ENCODE measurements at places on chromosomes 2 and 18. TPM values are rescaled to one million over a fixed set of nuclear protein-coding genes. Genes with fewer than 3 reads are reported as not detected.

- no peak overlapping the region for H3K27ac ChIP-seq
- H3K4me3 ChIP-seq: no peak overlapping the region
- no peaks in the 10 kb centered on the region for H3K36me3 ChIP-seq
- no peak for DNase-seq
- no peaks in the 10 kb centered on the region for H3K27me3 ChIP-seq
These were observed 24.7 kb upstream of the ARL4C start for GRCh38 chr2:234521536-234521935.

DNA sequence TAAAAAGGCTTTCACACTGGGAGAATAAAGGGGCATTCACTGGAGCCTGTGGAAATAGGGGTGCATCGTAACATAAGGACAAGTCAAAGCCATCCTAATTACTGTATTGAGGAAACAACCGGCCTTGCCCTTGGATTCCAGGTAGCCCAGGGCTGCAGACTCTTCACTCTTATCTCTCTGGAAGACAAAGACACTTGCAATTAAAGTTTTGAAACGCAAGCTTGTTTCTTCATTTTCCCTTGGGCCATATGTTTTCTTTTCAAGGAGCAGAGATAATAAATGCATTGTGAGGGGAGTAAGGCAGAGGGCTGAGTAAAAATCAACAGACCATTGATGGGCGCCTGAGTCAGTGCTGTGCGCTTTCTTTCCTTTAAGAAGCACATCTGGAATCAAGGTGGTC, 11.5 kb downstream of the TNFRSF11A start:
- H3K4me3 ChIP-seq: no peak overlapping the region
- no peak overlapping the region for H3K27ac ChIP-seq
- H3K27me3 ChIP-seq: peaks cover 26% of the 10 kb centered on the region
- DNase-seq: no peak
- no peaks in the 10 kb centered on the region for H3K36me3 ChIP-seq

DNA sequence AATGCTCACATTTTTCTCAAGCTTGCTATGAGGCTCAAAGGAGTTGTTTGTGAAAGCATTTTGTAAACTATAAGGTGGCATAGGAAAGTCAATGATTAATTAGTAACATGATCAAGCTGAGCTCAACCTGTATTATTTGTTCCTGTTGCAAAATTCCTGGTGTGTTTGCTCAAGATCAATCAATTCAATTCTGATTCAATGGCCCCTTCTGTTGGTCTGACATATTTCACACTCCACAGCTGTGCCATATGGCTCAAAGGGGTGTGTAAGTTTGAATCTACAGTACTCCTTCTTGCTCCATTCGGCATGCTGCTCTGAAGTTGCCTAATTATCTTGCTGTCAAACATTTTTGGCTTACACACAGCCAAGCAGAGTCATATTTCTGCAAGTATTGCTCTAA, 341.6 kb upstream of the LRP1B start:
- peaks cover 9% of the 10 kb centered on the region for H3K36me3 ChIP-seq
- no peak overlapping the region for H3K27ac ChIP-seq
- no peak overlapping the region for H3K4me3 ChIP-seq
- H3K27me3 ChIP-seq: no peaks in the 10 kb centered on the region
- no peaks in the 10 kb centered on the region for H3K4me1 ChIP-seq

DNA sequence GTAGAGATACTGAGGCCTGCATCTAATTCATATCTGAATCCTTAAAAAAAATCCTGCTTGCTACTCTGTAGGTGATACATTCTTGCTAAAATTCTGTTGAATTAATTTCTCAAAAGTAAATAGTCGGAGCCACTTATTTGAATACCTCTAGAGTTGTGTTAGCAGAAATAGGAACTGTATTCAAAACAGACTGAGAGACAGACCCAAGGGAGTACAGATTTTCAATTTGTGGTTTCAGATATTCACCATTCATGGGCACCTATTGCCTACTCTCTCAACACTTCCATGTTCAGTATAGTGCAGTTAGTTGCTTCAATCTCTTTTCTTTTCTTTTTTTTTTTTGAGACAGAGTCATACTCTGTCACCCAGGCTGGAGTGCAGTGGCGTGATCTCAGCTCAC, 46.6 kb upstream of the CTLA4 start:
- no peak overlapping the region for H3K4me3 ChIP-seq
- H3K27me3 ChIP-seq: peaks cover 13% of the 10 kb centered on the region
- H3K27ac ChIP-seq: no peak overlapping the region
- no peak for DNase-seq
- peaks cover 40% of the 10 kb centered on the region for H3K4me1 ChIP-seq

DNA sequence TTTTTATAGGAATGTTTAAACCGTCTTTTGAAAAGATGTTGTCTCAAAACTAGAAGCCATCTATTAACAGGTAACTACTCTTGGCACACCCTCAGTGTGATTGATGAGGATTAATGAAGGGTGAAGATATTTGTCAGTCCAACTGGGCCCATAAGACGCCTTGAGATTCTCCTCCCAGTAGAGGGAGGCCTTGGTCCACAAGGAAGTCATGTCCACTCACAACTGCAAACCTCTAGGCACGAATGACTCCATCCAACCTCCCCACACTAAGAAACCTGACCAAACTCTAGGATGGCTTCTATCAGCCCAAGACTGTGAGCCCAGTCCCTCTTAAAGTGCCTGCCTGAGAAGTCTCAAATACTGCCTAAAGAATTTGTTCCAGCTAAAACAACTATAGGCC, 19.2 kb upstream of the GRP start:
- no peak overlapping the region for H3K27ac ChIP-seq
- H3K4me3 ChIP-seq: no peak overlapping the region
- peaks cover 30% of the 10 kb centered on the region for H3K27me3 ChIP-seq
- no peak for DNase-seq
- no peaks in the 10 kb centered on the region for H3K36me3 ChIP-seq

GRCh38 chr2:108297436-108298141, 8.9 kb downstream of the SULT1C2 start:
- no peak overlapping the region for H3K27ac ChIP-seq
- H3K27me3 ChIP-seq: peaks cover 3% of the 10 kb centered on the region
- no peak overlapping the region for H3K4me3 ChIP-seq
- peaks cover 2% of the 10 kb centered on the region for H3K4me1 ChIP-seq
- no peak for DNase-seq

DNA sequence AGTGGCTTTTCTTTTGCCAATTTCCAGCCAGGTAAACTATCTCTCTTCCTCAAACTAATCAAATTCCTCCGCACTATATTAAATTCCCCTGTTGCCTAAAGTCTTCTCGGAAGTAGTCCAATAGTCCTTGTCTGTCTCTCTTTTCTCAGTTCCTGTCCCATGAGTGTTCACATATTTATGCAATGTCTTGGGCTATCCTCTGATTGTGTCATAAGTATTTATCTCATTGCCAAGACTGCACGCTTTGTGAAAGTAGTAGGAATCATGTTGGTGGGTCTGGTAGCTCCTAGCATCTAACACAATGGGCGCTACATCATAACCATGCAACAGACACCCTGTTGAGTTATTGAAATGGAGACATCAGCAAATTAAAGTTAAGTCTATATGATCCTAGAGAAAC, 59.9 kb upstream of the POU3F3 start:
- no peaks in the 10 kb centered on the region for H3K4me1 ChIP-seq
- no peak overlapping the region for H3K4me3 ChIP-seq
- DNase-seq: no peak
- H3K36me3 ChIP-seq: no peaks in the 10 kb centered on the region

DNA sequence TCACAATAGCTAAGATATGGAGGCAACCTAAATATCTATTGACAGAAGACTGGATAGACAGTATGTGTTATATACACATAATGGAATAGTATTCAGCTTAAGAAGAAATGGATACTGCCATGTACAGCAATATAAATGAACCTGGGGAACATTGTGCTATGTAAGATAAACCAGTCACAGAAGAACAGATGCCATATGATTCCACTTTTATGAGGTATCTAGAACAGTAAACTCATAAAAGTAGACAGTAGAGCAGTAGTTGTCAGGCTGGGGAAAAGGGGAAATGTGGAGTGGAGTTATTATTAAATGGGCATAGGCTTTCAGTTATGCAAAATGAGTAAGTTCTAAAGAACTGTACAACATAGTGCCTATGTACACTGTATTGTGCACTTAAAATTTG, 1055.7 kb upstream of the TMEFF2 start:
- H3K27me3 ChIP-seq: no peaks in the 10 kb centered on the region
- no peak overlapping the region for H3K4me3 ChIP-seq
- H3K27ac ChIP-seq: no peak overlapping the region
- no peaks in the 10 kb centered on the region for H3K36me3 ChIP-seq

DNA sequence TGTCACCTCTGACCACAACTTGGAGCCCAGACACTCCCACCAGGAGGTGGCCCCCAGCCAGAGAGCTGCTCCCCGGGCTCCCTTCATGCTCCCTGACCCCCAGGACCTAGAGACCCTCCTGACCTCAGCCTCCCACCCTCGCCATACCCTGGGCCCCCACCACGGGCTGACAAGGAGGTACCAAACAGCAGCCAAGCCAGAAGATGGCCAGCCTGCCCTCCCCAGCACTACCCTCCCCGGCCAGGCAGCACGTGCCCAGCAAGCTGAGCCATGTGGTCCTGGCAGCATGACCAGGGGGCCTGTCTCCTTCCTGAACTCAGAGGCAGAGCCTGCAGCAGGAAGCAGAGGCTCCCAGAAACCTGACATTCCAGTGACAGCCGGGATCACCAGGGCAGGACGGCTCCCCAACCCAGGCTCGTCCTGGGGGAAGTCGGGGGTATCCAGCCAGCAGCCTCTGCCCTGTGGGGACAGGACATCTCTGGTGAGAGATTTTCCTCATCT, 69.4 kb upstream of the GPC1 start:
- no peaks in the 10 kb centered on the region for H3K27me3 ChIP-seq
- no peaks in the 10 kb centered on the region for H3K36me3 ChIP-seq
- no peaks in the 10 kb centered on the region for H3K4me1 ChIP-seq
- no peak overlapping the region for H3K27ac ChIP-seq

DNA sequence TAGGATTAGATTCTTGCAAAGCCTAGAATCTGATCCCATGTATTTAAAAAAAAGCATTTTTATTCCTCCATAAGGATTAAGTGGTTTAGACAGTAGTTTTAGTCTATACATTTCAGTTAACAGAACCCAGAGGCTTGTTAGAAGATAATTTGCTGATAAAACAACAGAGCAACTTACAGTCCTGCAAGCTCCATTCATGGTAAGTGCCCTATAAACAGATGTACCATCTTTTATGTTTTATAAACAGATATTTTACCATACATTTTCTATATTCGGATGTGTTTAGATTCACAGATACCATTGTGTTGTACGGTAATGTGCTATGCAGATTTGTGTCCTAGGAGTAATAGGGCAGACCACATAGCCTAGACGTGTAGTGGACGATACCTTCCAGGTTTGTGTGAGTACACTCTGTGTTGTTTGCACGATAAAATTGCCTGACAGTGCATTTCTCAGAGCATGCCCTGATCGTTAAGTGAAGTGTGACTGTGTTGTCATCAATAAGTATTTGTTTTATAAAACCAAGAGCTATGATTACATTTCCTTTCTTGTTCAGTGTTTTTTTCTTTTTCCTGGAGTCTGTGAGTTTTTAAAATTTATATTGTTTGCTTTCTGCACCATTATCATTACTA, 54.2 kb downstream of the CERS6 start:
- no peak for DNase-seq
- H3K4me1 ChIP-seq: peaks cover 14% of the 10 kb centered on the region
- H3K27me3 ChIP-seq: no peaks in the 10 kb centered on the region
- H3K36me3 ChIP-seq: no peaks in the 10 kb centered on the region
- H3K4me3 ChIP-seq: no peak overlapping the region

DNA sequence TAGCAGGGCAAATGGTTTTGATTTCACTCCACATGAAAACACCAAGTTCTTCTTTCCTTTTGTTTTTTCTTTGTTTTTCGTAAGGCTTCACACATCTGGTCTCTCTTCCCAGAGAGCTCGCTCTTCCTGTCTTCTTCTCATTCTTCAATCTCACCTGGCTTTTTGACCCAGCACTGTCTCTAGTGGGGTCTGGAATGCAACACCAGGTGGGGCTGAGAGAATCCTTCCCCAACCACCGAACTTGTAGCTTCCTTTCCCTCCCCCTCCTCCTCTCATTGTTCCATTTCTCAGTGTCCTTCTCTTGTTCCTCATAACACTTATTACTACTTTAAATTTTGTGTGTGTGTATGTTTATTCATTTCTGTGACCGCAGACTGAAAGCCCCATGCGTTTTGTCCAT, 13.5 kb upstream of the PIEZO2 start:
- H3K4me1 ChIP-seq: no peaks in the 10 kb centered on the region
- H3K27ac ChIP-seq: no peak overlapping the region
- no peak for DNase-seq
- H3K27me3 ChIP-seq: peaks cover 4% of the 10 kb centered on the region
- no peaks in the 10 kb centered on the region for H3K36me3 ChIP-seq

GRCh38 chr2:156918410-156918809, 339.1 kb upstream of the GALNT5 start:
- H3K4me1 ChIP-seq: no peaks in the 10 kb centered on the region
- DNase-seq: no peak
- no peak overlapping the region for H3K4me3 ChIP-seq
- no peaks in the 10 kb centered on the region for H3K36me3 ChIP-seq
- no peak overlapping the region for H3K27ac ChIP-seq
- no peaks in the 10 kb centered on the region for H3K27me3 ChIP-seq

DNA sequence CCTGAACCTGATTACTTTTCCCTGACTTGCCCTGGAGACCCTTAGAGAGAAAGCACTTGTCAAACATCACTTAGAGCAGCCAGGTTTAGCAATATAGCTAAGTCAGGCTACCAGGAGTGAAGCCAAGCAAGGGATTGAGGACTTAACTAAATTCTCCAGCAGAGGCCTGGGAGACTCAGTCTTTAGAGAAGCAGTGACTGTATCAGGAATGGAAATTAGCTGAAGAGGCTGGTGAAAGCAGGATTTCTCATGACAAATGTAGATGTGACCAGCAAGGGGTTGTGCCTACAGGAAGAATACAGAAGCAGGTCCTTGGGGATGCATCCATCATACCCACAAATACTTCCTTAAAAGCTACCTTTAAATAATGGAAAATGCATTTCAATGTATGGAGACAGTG, 368.9 kb upstream of the MEIS1 start:
- no peak for DNase-seq
- no peaks in the 10 kb centered on the region for H3K27me3 ChIP-seq

GRCh38 chr2:119897736-119898395, 115.0 kb upstream of the EPB41L5 start:
- DNase-seq: no peak
- H3K4me3 ChIP-seq: no peak overlapping the region
- peaks cover 10% of the 10 kb centered on the region for H3K4me1 ChIP-seq
- H3K36me3 ChIP-seq: peaks cover 23% of the 10 kb centered on the region
- H3K27me3 ChIP-seq: no peaks in the 10 kb centered on the region

The CFAP65 gene
- total RNA-seq: not detected

The PAX8 gene
- total RNA-seq: 0.64 TPM

The DRC1 gene
- total RNA-seq: not detected

The INSIG2 gene
- total RNA-seq: 21.7 TPM

The ACMSD gene
- total RNA-seq: not detected

The SLC23A3 gene
- total RNA-seq: 2.4 TPM

The RAPGEF4 gene
- not detected for total RNA-seq

The LYPD1 gene
- total RNA-seq: not detected

The SGO2 gene
- 31.0 TPM for total RNA-seq

The PSTPIP2 gene
- total RNA-seq: 29.5 TPM

The VAMP5 gene
- 50.7 TPM for total RNA-seq

The KCNJ3 gene
- total RNA-seq: not detected

The GNLY gene
- total RNA-seq: 903 TPM

The CHPF gene
- 57.5 TPM for total RNA-seq

The DSC2 gene
- not detected for total RNA-seq

All from natural killer cell treated with Interleukin-12 subunit alpha and Interleukin-12 subunit beta and Interleukin-15 and Interleukin-18, amount 100 ng/mL, for 72 hours (primary cell).